Left renal pelvis (tissue), 4 donors: ENCODE measurements at places on chromosomes 16 and 17.

DNA sequence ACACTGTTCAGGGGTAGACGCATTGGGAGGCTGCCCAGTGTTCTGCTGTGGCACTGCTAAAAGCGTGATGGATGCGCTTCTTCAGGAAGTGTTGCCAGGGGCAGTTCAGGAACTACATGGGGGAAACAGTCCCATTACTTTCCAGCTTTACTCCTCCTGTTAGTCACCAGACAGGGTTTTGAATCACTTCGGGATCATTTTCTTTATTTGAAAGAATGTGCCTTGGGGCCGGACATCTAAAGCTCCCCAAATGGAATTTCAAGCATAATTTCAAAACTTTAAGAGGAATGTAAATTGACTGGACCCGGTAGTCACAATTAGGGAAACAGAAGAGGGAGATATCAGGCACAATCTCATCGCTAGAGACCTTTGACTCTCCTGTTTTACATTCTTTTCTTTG, 1.3 kb upstream of the KRTAP2-1 start:
- DNase-seq = no peak

DNA sequence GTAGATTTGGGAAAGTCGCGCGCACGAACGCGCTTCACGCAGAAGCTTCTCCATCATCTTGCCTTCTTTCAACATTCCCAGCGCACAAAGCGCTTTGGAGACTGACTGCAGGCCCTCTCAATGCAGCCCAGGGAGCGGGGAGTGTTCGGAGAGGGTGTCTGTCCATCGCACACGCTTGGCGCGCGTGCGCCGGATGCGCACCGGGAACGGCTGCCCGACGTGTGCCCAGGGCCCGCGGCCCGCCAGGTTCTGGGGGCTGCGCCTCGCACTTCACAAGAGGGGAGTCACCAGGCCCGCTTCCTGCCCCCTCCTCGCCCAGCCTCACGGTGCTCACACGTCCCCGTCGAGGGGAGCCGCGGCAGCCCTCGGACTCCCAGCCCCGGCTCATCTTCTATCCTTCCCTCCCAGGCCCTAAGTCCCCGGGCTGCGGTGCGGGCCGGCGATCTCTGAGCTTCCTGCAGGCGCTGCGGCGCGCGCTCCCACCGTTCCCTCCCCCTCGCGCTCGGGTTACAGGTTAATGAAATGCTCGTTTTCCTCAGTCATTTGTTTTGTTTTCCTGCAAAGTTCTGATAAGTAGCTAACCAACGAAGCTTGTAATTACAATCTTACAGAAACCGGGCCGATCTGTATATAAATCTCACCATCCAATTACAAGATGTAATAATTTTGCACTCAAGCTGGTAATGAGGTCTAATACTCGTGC, 2.8 kb upstream of the IRX3 start:
- no peak for DNase-seq

GRCh38 chr16:69166221-69166833, 20.6 kb upstream of the SNTB2 start:
- DNase-seq = no peak

DNA sequence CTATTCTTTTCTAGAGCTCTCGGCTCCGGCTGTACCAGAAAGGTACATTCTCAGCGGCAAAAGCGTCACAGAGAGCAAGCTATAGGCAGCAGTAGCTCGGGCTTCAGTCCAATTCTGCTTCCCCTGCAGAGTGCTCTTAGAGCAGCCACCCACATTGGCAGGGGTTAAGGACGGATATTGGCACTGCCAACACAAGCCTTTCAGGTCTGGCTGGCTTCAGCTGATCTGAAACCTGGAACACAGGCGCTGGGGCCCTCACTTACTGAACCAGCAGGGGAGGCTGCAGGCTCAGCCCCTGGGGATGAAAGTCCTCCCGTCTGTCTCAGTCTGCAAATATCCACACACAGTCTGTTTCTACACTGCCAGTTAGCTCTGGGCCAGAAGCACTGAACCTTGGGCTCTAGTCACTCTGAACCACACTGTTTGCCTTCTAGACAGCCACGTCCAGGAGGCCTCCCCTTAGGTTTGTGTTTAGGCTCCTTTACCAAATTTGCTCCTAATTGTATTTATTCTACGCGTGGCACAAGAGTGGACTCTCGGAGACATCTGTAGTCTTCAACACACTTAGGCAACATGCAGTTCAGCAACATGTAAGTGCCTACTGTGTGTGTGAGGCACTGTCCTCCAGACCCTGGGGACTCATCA, 40.1 kb downstream of the HIC1 start:
- DNase-seq = no peak
